Left lung (tissue), 14 donors: ENCODE measurements at places on chromosomes 2 and 18.

GRCh38 chr2:85503168-85503850 lies 35.7 kb upstream of the MAT2A start:
- DNase-seq, result no peak

DNA sequence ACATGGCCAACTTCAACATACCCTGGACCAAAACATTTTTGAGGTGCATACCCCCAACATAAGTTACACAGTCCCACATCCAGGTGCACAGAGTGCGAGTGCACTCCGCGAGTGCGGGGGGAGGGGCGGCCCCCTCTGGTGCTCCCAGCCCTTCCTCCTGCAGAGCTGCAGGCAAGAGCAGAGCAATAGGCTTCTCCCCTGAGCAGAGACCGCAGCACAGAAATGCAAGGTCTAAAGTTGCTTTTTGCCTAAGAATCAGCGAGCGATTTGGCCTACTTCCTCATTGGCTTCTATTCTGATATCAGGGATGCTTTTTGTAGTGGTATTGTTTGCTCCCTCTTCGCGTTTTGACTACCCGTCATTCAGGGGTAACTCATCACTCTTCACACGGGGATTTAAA lies 40.6 kb downstream of the BOLA3 start:
- no peak for DNase-seq

GRCh38 chr2:95346738-95347671 lies 49.9 kb downstream of the KCNIP3 start:
- DNase-seq, result peak; percentile 30

- DNase-seq, result no peak
Observed at GRCh38 chr18:13488281-13488929, 238.0 kb downstream of the FAM210A start.

GRCh38 chr18:36212301-36213171 lies 25.2 kb downstream of the MOCOS start:
- DNase-seq, result no peak

GRCh38 chr18:61261870-61262269 lies 71.4 kb upstream of the CDH20 start:
- no peak for DNase-seq

DNA sequence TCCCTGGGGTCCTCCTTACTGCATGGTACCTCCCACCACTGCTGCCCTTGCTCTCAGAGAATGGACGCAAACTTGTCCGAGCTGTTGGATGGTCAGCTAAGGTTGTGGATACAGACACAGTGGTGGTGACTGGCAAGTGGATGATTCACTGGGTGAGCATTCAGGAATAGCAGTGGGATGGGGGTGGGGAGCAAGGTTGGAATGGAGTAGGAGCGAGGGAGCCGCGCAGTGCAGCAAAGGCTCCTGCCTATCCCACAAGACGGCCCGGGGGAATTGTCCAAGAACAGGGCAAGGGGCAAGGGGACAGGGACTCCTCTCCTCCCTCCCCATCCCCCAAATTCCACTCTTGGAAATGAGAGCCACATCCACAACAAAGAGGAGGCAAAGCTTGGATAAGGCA lies 102.2 kb downstream of the PIEZO2 start:
- no peak for DNase-seq

DNA sequence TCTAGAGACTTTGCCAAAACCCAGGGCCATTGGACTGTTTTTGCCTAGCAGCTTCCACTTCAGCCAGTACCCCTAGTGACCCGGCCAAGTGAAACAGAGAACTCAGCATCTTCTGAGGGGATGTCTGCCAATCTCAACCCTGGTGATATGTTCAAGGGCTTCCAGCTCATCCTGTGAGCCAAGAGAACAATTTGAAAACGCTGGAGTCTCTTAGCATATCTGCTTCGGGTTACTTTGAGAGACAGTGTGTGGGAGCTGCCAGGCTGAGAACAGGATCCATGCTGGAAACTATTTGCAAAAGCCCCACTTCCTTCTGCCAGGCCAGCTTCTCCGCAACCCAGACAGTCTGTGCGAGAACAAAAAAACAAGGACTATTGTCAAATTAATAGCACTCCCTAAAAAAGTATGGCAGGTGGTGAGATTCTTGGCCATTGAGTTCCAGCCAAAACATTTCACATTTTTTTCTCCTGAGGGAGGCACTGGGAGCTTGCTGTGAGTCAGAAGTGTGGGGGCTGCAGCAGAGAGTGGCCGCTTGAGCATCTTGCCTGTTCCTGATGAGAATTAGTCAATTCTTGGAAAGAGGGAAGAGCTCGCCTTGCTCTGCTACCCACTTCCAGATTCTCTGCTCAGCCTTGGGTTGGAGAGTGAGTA lies 395.6 kb upstream of the TRIB2 start:
- no peak for DNase-seq

GRCh38 chr2:169415233-169415748 lies 53.0 kb upstream of the LRP2 start:
- DNase-seq, result no peak

GRCh38 chr2:229780856-229781773 lies 66.8 kb upstream of the DNER start:
- DNase-seq, result no peak

DNA sequence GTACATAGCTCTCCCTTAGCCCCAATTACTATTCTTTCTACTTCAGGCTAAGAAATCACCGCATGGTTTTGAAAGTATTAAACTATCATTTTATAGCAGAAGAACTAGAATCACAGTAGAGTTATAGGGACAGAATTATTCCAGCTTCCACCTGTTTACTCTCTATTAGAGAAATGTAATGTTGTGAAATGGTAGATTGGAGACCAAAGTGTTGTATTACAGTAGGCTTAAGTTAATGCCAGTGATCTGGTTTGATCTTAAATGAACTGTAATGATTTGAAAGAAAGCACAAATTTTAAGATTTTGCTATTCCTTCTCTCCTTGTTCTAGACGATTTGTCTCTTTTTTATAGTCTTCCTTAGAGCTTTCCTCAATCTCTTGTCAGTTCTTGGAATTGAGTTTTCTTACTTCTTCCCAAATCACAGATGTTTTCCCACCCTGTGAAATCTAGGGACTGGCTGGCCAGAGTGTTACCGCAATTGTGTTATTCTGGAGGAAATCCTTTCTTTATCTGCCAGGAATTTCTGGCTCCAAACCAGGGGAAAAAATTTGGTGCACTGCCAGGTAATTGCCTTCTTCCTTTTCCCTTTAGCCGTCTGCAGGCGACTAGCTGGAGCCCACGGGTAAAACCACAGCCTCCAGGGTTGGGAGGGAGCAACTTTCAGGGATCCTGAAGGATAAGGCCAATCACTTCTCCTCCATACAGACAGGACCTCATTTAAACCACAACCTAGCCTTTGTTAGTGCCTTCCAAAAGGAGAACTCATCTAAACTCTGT lies 51.7 kb downstream of the NOP58 start:
- peak; percentile 44 for DNase-seq

DNA sequence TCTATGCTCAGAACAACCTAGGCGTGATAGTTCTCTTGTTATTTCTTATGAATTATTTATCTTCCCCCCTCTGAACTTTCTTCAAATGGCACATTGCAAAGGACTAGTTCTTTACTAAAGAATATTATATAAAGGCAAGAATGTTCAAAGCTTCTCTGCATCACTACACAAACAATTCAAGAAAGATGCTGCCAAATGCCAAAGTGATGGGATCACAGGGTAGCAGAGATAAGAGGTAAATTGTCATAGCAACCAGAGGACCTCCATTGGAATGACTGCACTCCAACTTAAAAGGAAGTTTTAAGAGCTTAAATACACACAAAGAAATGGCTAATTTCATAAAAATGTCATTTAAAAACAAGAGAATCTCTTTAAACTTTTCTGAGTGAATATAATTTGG lies 72.8 kb downstream of the AQP4 start:
- DNase-seq, result no peak

DNA sequence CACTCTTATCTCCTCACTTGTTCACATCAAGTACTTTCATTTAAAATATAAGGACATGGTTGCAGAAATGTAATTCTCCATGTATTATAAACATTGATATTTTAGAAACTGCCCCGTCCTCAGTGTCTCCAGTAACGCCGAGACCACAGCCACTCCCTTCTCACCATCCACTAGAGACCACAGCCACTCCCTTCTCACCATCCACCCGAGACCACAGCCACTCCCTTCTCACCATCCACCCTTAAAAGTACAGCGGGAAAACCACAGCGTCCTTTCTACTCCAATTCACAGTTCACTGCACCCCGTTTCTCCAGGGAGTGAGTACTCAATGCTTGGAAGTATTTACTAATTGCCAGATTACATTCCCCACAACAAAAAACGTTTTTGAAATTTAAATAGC lies 1452.2 kb upstream of the ACVR2A start:
- no peak for DNase-seq

DNA sequence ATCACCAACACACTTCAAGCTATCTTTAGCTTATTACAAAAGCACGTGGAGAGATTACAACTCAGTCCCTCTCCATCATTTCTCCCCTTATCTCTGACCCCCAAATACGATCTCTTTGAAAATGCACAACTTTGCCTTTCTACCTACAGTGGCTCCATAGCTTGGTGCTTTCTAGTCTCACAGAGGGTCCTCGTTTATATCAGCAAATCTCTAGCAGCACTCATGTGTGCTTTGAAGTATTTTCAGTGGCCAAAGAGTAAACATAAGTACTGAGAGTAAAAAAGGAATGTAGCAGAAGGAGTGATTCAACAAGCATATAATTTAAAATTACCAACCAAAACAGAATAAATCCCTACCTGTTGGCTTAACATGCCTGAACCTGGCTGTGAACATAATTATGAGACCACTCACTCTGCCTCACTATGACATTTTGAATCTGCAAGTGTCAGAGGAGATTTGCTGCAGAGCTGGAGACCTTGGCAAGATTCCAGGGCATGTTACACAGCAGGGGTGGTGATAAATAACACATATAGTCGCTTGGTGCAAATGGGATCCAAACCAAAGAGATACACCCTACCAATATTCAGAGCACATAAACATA lies 54.6 kb downstream of the LAMA3 start:
- peak; percentile 39 for DNase-seq

GRCh38 chr2:18677280-18677679 lies 87.9 kb upstream of the NT5C1B start:
- DNase-seq, result no peak

GRCh38 chr2:181407171-181407570 lies 50.0 kb upstream of the ITGA4 start:
- DNase-seq, result no peak

- peak; percentile 93 for DNase-seq
Observed at GRCh38 chr2:26503231-26503880, 25.4 kb upstream of the OTOF start.

DNA sequence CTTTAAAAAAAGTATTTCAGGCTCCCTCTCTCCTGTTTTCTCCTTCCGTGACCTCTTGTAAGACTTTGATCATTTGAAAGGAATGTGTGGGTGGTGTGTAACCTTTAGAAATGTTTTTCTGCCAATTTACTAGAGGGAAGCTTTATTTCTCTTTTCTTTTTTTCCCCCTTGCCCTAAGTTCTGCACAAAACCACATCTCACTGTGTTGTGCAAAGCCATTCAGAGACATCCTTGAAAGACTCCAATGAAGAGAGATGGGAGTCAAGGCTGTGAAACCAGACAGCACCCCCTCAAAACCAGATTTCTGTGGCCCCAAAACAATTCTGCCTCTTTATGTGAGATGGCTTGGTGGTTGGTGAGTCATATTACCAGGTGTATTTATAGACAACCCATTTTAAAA lies 184.6 kb upstream of the ERBB4 start:
- no peak for DNase-seq
